ENCODE measurements at places on chromosomes 11 and 22. TPM values are rescaled to one million over a fixed set of nuclear protein-coding genes. Genes with fewer than 3 reads are reported as not detected.

RAG1 gene
- polyA plus RNA-seq = 6.1 TPM

TBX10 gene
- not detected for polyA plus RNA-seq

SLC25A17 gene
- 20.3 TPM for polyA plus RNA-seq

LYVE1 gene
- 55.4 TPM for polyA plus RNA-seq

MMP27 gene
- not detected for polyA plus RNA-seq

CAPN5 gene
- 10.6 TPM for polyA plus RNA-seq

ZNF280B gene
- 7.6 TPM for polyA plus RNA-seq

MMP1 gene
- polyA plus RNA-seq = 0.10 TPM

TUB gene
- polyA plus RNA-seq = 9.3 TPM

TCN1 gene
- polyA plus RNA-seq = 0.31 TPM

OVCH2 gene
- 0.79 TPM for polyA plus RNA-seq

CHADL gene
- polyA plus RNA-seq = 4.9 TPM

All from hindlimb muscle (tissue), 1 donor.